ENCODE measurements at places on chromosomes 13 and 19.

- DNase-seq, result no peak
Observed at GRCh38 chr13:30757026-30757742, 21.8 kb downstream of the ALOX5AP start.

DNA sequence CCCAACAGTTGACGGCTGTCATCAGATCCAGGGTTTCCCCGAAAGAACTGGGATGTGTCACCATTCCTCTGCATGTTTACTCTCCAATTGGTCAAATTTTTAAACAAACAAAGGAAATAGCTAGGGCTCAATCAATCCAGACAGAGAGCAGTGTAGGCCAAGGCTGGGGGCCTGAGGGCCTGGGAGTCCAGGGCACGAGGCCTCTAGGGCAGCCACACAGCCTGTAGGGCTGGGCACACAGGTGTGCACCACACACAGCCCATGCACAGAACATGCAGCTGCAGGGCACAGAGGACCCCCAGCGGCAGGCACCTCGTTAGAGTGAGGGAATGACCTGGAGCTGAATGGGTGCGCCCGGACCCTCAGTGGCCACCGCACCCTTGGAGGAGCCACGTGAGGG is 9.5 kb downstream of the MIER2 start:
- DNase-seq, result no peak

GRCh38 chr19:3304871-3305423 is 61.4 kb upstream of the NFIC start:
- no peak for DNase-seq

DNA sequence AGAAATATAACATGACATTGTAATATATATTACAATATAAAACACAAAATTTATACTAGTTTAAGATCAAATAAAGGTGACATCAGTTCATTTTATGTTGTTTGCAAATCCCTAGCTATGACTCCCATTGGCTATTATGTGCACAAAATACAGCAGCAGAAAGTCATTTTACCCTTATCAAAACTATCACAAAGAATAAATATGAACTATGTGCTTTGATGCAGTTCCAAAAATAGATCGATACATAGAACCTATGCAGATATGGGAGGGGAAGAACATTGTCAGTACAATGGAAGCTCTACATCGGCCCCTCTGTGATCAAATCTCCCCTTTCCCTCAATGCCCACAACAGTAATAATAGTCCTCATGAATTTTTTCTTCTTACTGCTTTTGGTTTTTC is 1038.1 kb upstream of the PCDH20 start:
- DNase-seq, result no peak

- no peak for DNase-seq
Observed at GRCh38 chr19:14103310-14103709, 12.8 kb upstream of the SAMD1 start.

DNA sequence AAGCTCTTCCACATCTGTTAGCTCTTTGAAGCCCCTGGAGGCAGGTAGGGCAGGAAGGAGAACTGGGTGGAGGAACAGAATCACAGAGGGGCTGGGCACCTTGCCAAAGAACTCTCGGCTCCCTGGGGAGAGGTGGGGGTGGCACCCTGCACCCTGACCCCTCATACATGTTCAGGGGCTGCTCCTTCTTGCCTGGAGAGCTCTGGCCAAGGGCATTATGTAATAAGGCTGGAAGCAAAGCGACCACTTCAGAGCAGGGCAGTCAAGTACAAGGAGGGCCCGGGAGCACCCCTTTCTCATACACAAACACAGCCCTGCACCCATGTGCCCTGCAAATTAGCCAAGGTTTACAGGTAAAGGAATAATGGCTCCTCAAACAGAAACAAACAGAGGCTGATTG is 351.9 kb upstream of the TSHZ3 start:
- DNase-seq, result no peak

DNA sequence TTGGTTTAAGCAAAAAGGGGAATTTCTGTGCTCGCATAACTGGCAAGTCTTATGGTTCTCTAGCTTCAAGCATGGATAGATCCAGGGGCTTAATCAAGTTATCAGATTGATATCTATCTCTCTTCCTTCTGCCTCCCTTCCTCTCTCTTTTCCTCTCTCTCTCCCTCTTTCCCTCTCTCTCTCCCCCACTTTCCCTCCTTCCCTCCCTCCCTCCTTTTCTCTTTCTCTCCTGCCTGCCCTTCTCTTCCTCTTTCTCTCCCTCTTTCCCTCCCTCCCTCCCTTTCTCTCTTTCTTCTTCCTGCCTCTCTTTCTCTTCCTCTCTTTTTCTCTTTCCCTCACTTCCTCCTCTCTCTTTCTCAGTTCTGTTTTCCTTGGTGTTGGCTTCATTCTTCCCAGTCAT is 195.8 kb downstream of the HS6ST3 start:
- no peak for DNase-seq

- DNase-seq, result no peak
Observed at GRCh38 chr13:58744686-58745085, 1113.1 kb downstream of the PCDH17 start.

DNA sequence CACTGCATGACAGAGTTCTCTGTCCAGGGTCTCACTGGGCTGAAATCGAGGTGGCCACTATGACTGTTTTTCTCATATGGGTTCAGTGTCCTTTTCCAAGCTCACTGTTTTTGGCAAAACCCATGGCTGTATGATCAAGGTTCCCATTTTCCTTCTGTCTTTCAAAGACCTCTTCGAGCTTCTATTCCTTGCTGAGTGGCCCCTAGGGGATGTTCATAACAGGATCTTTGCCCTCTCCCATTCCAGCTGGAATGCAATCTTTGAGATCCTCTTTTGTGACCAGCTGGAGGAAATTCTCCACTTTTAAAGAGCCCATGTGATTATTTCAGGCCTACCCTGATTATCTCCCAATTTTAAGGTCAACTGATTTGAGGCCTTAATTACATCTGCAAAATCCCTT is 572.5 kb upstream of the SLC10A2 start:
- DNase-seq, result no peak

- DNase-seq, result peak; percentile 29
Observed at GRCh38 chr19:32876919-32877285, 7.3 kb upstream of the SLC7A9 start.

DNA sequence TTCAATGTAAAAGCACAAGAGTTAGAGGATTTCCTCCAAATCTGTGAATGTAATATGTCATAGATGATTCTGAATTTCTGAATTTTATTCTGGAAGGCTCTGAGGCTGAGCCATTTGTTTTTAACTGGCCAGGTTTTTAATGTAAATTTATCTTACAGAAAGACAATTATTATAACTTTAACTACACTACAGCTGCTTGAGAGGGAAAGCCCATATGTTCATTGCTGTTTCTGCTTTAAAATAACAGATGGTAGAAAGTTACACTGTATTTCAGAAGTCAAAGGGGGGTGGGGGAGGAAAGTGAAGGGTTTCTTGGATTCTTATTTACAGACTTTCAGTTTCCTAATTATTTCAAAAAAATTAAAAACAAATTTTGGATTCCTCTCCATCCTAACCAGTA is 62.8 kb downstream of the DNAJC15 start:
- DNase-seq, result no peak

DNA sequence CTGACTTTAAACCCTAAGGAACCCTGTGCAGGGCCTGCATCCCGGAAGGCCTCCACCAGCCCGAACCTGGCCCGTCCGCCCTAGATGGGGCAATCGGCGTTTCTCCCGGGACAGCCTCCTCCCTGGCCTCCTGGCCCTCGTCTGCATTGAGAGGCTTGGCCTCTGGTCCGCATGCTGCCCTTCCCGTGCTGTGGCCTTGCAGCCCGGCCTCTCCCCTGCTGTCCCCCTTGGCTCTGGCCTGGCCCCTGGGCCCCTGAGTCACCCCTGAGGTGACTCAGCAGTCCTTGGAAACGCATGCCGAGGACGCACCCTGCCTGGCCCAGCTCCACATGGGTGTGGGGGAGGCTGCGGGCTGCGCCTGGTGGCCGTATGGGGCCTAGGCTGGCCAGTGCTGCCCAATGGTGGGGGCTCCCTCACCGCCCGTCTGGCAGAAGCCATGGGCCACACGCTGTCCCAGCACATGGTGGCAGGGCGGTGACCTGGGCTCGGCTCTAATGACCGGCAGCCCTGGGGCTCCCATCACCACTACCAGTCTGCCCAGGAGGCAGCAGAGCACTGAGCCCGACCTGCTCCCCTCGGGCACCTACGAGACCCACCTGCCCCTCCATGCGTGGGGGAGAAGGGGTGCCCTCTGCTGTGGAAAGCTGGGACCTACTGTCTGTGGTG is 25.7 kb downstream of the SH3GL1 start:
- DNase-seq, result peak; percentile 83

GRCh38 chr13:78102741-78103140 is 184.1 kb upstream of the EDNRB start:
- DNase-seq, result no peak

- no peak for DNase-seq
Observed at GRCh38 chr19:47492571-47493377, 8.8 kb upstream of the KPTN start.

DNA sequence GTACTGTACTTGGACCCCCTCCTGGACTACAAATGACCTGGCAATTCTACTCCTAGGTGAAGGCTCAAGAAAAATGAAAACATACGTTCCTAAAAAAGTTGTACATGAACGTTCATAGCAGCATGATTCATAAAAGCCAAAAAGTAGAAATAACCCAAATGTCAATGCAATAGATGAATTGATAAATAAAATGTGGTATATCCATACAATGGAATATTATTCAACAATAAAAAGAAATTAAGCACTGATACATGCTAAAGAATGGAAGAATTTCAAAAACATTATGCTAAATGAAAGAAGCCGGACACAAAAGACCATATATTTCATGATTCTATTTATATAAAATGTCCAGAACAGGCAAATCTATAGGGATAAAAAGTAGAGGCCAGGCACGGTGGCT is 9.5 kb downstream of the ZNF432 start:
- DNase-seq, result no peak

- no peak for DNase-seq
Observed at GRCh38 chr13:102440259-102440936, 38.5 kb upstream of the FGF14 start.

Measured in GM04503 (cell line).